Activated CD8-positive, alpha-beta T cell treated with anti-CD3 and anti-CD28 coated beads for 36 hours (primary cell): ENCODE measurements at places on chromosomes 6 and 20. TPM values are rescaled to one million over a fixed set of nuclear protein-coding genes. Genes with fewer than 3 reads are reported as not detected.

DNA sequence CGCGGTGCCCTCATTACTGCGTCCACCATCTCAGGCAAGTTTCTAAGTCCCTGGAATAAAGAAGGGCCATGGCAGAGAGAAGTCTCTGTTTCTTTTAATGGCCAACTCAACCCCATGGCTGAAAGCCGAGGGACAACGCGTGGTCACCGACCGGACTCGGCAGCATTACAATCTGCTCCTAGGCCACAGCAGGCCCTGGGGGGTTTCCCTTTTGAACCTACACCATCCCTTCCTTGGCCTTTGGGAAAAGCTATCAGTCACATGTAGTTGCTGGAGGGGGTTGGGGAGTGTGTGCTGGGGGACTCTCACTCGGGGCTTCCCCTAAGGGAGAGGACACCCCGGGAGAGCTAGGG, 11.1 kb upstream of the FAM83C start:
- no peaks in the 10 kb centered on the region for H3K27me3 ChIP-seq
- no peak for DNase-seq
- no peak overlapping the region for H3K4me3 ChIP-seq
- H3K4me1 ChIP-seq: peaks cover 54% of the 10 kb centered on the region
- peak overlapping the region; percentile 50 for H3K27ac ChIP-seq

DNA sequence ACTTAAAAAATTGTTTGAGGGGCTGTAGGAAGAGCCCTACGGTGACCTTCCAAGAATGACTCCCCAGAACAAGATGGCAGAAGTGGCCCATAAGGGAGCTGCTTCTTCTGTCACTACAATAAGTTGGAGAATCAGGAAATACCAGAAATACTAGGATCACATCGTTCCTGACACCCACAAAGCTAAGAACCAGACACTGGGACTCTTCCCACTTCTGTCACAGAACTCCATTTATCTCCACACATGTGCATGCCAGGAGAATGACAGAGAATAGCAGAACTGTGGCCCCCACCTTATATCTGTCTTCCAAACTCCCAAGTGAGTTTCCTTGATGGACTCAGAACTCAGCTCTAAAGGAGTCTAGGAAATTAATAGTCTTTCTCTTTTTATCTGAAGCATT, 54.6 kb upstream of the UBR2 start:
- no peaks in the 10 kb centered on the region for H3K36me3 ChIP-seq
- DNase-seq: no peak
- H3K4me3 ChIP-seq: no peak overlapping the region
- H3K4me1 ChIP-seq: peaks cover 2% of the 10 kb centered on the region
- H3K27me3 ChIP-seq: no peaks in the 10 kb centered on the region

DNA sequence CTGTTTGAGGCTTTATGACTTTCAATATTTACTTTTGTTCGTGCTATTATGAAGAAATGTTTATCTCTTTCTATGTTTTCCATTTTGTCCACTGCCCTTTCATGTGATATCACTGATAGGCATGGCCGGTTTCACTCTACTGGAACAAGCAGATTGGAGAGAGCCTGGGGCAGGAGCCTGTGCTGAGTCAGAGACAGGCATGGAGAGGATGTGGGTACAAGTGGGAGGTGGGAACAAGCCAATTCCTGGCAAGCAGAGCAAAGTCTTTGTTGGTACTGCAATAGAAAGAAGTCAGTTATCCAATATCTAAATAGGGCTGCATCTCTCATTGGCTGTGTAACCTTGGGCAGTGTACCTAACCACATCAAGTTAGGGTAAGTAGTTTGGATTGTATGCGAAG, 545.6 kb upstream of the MAP3K7 start:
- no peak overlapping the region for H3K27ac ChIP-seq
- no peaks in the 10 kb centered on the region for H3K36me3 ChIP-seq
- no peak overlapping the region for H3K4me3 ChIP-seq
- H3K27me3 ChIP-seq: no peaks in the 10 kb centered on the region

DNA sequence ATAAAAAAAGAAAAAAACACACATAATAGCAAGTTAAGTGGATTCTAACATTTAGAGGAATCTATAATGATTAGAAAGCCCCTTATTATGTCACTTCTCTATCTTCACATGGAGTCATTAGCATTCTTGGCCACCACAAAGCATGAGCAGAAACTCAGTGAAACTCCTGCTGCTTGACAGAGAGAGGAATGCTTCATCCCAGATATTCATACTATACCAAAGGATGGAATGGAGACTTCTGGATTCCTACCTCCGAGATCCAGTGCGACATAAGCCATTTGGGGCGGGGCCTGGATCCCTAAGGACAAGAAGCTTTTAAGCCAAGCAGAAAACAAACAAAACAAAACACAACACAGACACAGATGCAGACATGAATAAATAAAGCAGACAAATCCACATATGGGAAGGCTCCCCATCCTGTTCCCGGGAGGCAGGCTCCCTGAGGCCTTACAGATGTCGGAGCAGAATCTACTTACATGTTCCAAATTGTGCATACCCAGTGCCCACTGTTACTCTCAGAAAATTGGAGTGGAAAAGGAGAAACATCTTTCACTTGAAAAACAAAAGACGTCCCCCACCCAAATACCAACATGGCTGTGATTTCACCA, 727.3 kb downstream of the MAFB start:
- DNase-seq: no peak
- H3K27me3 ChIP-seq: no peaks in the 10 kb centered on the region

GRCh38 chr6:328136-328670, 35.9 kb downstream of the DUSP22 start:
- H3K4me3 ChIP-seq: no peak overlapping the region
- H3K27me3 ChIP-seq: no peaks in the 10 kb centered on the region
- DNase-seq: peak; percentile 30
- no peak overlapping the region for H3K27ac ChIP-seq
- no peaks in the 10 kb centered on the region for H3K4me1 ChIP-seq
- peaks cover 2% of the 10 kb centered on the region for H3K36me3 ChIP-seq

GRCh38 chr20:11581271-11581670, 336.4 kb upstream of the BTBD3 start:
- no peaks in the 10 kb centered on the region for H3K36me3 ChIP-seq
- no peak for DNase-seq
- H3K4me3 ChIP-seq: no peak overlapping the region
- no peaks in the 10 kb centered on the region for H3K4me1 ChIP-seq
- no peak overlapping the region for H3K27ac ChIP-seq

GRCh38 chr6:45387236-45387635, 9.5 kb upstream of the SUPT3H start:
- H3K4me1 ChIP-seq: peaks cover 4% of the 10 kb centered on the region
- DNase-seq: no peak
- H3K27ac ChIP-seq: no peak overlapping the region
- peaks cover 5% of the 10 kb centered on the region for H3K36me3 ChIP-seq
- no peak overlapping the region for H3K4me3 ChIP-seq

DNA sequence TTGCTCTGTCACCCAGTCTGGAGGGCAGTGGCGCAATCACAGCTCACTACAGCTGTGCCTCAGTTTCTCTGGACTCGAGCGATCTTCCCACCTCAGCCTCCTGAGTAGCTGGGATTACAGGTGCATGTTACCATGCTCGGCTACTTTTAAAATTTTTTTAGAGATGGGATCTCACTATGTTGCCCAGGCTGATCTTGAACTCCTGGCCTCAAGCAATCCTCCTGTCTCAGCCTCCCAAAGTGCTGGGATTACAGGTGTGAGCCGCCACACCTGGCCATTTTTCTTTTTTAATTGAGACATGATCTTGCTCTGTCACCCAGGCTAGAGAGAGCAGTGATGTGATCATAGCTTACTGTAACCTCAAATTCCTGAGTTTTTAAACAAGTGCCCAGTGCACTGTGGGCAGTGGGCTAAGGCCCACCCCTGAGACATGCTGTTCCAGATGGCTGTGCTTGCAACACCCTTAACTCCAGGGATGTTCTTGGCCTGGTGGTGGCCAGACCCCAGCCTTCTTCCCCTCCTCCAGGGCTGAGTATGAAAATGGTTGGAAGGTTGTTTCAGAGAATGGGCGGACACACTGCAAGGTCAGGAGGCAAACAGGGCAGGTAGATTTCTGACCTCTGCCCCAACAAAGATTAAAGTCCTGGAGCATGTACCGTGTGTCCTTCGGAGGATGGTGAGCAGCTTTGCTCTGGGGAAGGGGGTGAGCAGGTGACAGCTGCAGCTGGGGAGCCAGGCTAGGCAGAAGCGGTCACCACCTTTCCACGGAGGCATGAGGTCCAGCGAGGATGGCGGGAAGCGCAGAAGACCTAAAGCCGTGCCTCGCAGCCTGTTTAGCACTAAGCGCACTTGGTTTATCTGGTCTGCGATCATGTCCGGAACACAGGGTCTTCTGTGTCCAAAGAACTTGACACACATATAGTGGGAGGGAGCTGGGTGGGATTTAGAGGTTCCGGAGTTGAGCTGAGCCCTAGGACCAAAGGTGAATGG, 1.4 kb upstream of the FAM83C start:
- no peak for DNase-seq
- no peak overlapping the region for H3K4me3 ChIP-seq
- H3K27ac ChIP-seq: no peak overlapping the region
- H3K36me3 ChIP-seq: no peaks in the 10 kb centered on the region
- H3K27me3 ChIP-seq: no peaks in the 10 kb centered on the region

DNA sequence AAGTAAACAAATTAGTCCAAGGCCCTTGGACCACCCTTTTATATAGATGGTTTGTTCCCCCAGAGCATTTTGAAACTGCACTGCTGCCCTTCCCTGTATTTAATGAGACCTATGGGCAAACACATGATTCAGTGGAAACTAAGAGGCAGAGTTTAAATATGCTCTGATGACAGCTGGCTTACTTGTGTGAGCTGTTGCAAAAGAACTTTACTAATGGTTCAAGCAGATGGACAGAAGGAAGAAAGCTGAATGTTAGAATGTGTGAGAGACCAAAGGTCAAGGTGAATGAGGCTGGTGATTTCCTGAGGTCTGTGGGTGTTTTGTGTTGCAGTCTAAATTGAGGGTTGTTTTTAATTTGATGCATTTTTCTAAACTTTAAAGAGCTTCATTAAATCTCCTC, 123.0 kb upstream of the CEP162 start:
- no peak overlapping the region for H3K4me3 ChIP-seq
- H3K27ac ChIP-seq: no peak overlapping the region
- DNase-seq: no peak

DNA sequence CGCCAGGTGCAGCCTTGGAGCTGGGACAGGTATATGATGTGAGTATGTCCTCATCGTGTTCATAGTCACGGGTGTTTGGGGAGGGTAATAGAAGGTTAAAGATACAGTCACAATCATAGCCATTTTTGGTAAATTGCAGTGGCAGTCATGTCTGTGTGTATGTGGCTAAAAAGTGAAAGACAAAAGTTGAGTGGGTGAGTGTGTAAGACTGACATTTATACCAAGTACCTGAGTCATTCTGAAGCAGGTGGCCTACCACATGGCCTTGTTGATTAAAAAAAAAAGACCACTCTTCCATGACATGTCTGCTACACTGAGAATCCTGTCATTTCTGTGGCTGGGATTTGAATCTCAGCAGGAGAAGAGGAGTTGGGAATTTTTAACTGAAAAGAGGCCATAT, 181.9 kb downstream of the SCP2D1 start:
- no peaks in the 10 kb centered on the region for H3K36me3 ChIP-seq
- no peak for DNase-seq
- H3K4me1 ChIP-seq: no peaks in the 10 kb centered on the region
- H3K27ac ChIP-seq: no peak overlapping the region
- no peak overlapping the region for H3K4me3 ChIP-seq

- peaks cover 18% of the 10 kb centered on the region for H3K36me3 ChIP-seq
- no peak overlapping the region for H3K27ac ChIP-seq
- no peaks in the 10 kb centered on the region for H3K27me3 ChIP-seq
- H3K4me3 ChIP-seq: no peak overlapping the region
- peak; percentile 73 for DNase-seq
Observed at GRCh38 chr20:62010551-62011402, 54.9 kb downstream of the TAF4 start.

DNA sequence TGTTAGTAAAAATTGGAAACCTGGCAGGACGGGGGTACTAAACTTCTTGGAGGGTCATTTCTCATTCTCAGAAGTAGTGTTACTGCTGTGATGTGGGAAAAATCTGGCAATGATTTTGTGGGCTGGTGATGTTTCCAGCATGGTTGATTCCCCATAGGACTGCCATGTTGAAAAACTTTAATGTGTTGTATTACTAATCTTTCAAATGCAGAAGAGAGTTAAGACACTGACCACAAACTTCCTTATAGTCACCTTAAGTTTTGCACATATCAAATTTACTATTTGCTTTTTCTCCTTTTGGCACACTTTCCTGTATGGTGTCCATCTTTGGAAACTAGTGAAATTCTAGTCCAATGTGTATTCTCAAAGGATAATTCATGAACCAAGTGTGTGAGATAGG, 236.2 kb upstream of the TAB2 start:
- DNase-seq: no peak
- H3K4me1 ChIP-seq: peaks cover 55% of the 10 kb centered on the region
- no peaks in the 10 kb centered on the region for H3K27me3 ChIP-seq
- no peak overlapping the region for H3K4me3 ChIP-seq
- H3K36me3 ChIP-seq: no peaks in the 10 kb centered on the region

- no peak overlapping the region for H3K4me3 ChIP-seq
- DNase-seq: no peak
- no peak overlapping the region for H3K27ac ChIP-seq
- H3K36me3 ChIP-seq: no peaks in the 10 kb centered on the region
- no peaks in the 10 kb centered on the region for H3K27me3 ChIP-seq
Observed at GRCh38 chr20:23119456-23120216, 33.5 kb upstream of the CD93 start.

RPL10A gene
- total RNA-seq: 2,393 TPM

PRND gene
- not detected for total RNA-seq

EEF1E1 gene
- total RNA-seq: 73.7 TPM

GINS1 gene
- 35.9 TPM for total RNA-seq

HNF4A gene
- not detected for total RNA-seq

SPATA25 gene
- 0.74 TPM for total RNA-seq

LAMA2 gene
- 0.69 TPM for total RNA-seq

SLCO4A1 gene
- total RNA-seq: 68.4 TPM

FOXQ1 gene
- not detected for total RNA-seq
